ENCODE measurements at places on chromosomes 5 and 9.

GRCh38 chr9:110021891-110022290, 186.1 kb downstream of the C9orf152 start:
- peak; percentile 28 for DNase-seq

- DNase-seq: no peak
These were observed 23.2 kb upstream of the NEURL1B start for GRCh38 chr5:172617817-172618216.

GRCh38 chr5:140432916-140433315, 31.3 kb downstream of the ANKHD1 start:
- DNase-seq: no peak

DNA sequence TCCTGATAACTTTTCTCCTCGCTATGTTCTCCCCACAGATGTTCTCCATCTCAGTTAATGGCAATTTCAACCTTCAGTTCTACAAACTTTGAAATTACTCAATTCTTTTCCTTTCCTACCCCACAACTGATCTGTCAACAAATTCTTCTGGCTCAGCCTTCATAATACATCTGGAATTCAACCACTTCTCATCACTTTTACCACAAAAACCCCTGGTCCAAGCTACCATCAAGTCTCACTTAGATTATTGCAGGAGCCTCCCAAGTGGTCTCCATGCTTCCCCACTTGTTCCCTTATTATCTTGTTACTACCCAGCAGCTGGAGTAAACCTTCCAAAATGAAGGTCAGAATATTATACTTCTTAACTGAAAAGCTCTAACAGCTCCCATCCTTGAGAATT, 110.1 kb downstream of the FBN2 start:
- no peak for DNase-seq

DNA sequence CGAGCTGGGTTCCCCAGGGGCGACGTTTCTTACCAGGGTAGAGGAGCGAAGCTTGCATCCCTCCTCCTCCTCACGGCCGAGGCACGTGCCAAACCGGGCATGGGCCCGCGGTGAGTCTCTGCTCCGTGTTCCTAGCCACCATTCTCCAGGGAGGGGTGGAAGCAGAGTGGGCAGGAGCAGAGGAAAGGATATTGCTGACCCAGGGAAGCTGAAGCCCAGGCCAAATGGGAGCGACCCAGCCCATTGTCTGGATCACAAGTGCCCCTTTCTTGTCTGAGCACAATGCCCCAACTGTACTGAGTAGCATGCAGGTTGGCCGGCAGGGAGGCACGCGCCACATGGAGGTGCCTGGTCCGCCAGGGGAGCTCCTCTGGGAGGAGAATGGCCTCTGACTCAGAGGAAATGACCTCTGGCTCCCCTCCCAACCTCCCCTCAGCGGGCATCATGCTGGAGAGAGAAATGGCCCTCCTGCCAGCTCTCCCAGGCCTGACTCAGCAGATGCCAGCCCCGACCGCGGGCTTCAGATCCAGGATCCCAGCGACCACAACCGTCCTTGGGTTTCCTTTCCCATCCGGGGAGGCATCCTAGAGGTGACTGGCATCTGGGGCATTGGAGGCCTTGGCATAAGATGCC, 1.1 kb downstream of the PRR7 start:
- peak; percentile 37 for DNase-seq

- DNase-seq: no peak
These were observed 188.4 kb upstream of the NR4A3 start for GRCh38 chr9:99633265-99633664.

GRCh38 chr9:31700252-31701045, 684.0 kb upstream of the ACO1 start:
- no peak for DNase-seq

All from common myeloid progenitor, CD34-positive (primary cell).